Smooth muscle cell of bladder (primary cell): ENCODE measurements at places on chromosomes 6 and 20. TPM values are rescaled to one million over a fixed set of nuclear protein-coding genes. Genes with fewer than 3 reads are reported as not detected.

Gene NRSN2
- 14.5 and 18.2 TPM in 2 replicates for total RNA-seq

Gene OVOL2
- not detected in 2 replicates for total RNA-seq

Gene HLA-DQB2
- total RNA-seq = not detected in 2 replicates

Gene HLA-DPA1
- total RNA-seq = 2.8 TPM in 1 of 2 replicates, not detected in the other
